ENCODE measurements at places on chromosomes 16 and 17.
A peak's percentile ranks its signal among the peaks of the same experiment; 100 is the strongest.

DNA sequence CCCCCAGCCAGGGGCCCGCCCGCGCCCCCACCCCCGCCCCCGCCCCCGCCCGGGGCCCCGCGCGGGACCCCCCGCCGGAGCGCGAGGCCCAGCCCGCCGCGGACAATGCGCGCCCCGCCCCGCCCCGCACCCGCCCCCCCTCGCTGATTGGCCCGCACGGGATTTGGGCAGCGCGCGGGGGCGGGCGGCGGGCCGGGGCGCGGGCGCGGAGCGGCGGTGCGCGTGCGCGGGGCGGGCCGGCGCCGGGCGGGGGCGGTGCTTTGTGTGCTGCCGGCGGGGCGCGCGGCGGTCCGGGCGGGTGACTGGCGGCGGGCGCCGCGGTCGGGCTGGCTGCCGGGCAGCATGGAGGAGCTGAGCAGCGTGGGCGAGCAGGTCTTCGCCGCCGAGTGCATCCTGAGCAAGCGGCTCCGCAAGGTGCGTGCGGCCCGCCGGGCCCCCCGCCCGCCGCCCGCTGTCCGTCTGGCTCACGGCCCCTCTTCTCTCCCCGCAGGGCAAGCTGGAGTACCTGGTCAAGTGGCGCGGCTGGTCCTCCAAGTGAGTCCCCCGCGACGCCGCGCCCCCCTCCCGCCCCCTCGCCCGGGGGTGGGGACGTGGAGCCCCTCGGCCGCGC is at the start of gene CBX2:
CBX2 (plus strand) TSS at position 255 of the 610 bp plus-strand sequence; CDS start at position 343, 88 bp downstream.
- DNase-seq: peak; percentile 95

DNA sequence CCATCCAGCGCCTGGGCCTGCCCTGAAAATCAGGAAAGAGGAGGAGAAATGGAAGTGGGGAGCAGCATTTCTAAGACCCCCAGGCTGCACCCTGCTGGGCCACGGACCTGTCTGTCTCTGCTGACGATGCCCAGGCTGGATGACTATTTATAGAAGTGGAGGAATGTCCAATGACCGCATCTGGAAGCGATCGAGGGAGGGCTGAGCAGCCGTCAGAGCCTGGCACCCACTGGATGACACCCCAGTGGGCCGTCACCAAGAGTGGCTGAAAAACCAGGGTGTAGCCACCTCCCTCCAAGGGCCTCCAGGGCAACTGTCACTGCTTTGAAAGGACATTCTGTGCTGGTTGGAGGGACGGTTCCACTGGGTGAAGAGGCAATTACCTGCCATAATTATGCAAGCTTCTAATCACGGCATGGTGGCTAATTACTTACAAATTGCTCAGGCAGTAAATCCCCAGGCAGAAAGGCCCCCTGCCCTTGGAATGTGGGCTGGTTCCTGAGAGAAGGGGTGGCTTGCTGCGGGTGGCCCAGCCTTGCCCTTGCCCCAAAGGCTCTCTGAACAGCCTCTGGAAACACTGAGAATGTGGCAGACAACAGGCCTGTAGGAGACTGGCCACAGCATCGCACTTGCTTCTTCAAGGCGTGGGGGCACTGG is 332.1 kb downstream of the C16orf95 start:
- no peak for DNase-seq

DNA sequence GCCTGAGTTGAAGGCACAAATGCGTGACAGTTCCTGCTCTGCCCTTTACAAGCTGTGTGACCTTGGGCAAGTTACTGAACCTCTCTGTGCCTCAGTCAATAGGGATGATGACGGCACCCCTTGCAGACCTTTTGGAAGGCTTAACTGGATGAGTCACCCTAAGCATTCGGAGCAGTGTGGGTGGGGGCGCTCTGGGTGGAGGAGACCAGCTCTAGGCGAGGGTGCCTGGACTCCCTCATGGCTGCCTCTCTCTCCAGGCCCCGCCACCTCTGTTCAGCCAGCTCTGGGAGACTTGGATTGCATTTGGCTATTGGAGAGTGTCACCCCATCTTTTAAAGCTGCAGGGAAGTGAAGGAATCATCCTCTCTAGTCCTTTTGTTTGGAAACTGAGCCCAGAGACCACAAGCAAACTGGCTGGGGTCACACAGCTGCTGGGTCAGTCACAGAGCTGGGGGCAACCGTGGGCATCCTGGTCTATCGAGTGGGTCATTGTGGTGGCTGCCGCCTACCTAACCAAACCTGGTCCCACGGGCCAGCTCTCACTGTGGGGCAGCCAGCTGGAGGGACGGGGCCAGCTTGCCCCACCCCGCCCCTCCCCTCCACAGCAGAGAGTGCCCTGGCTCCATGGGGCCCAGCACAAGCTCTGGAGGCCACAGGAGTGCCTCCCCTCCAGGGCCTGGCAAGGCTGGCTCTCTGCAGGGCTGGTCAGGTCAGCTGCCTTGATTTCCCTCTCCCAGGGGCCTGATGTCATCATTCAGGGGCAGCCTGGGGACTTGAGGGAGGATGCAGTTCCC is 20.2 kb upstream of the GSE1 start:
- DNase-seq: no peak

DNA sequence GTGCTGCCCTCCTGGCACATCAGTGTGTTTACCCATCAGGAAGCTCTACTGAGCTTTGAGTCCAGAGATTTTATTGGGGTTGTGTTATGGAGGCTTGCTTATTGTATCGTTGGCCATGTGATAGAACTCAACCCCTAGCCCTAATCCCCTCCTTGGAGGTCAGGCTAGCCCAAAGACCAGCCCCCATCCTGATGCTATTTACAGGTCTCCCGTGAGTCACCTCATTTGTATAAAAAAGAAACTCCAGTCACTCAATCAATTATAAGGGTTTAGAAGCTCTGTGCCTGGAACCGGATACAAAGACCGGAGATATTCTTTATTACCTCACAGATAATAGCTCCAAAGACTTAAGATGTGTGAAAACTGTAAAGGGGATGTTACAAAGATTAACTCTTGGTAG is 405.9 kb downstream of the CNTNAP4 start:
- DNase-seq: no peak

DNA sequence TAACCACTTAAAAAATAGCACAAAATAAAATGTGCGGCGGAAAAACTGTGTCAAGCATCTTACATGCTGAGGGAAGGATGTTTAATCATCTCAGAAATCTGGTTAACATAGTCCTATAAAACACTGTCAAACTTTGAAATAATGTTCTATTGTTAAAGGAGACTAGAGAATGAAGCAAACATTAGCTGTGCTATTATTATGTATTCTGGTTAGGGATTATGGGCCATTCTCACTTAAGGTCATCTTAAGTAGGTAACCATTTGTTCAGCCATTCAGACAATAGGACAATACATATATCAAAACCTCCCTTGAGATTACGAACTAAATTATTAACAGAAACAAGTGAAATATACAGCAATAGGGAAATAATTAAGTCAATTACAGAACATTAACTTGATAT is 24.7 kb downstream of the GRB2 start:
- DNase-seq: no peak

DNA sequence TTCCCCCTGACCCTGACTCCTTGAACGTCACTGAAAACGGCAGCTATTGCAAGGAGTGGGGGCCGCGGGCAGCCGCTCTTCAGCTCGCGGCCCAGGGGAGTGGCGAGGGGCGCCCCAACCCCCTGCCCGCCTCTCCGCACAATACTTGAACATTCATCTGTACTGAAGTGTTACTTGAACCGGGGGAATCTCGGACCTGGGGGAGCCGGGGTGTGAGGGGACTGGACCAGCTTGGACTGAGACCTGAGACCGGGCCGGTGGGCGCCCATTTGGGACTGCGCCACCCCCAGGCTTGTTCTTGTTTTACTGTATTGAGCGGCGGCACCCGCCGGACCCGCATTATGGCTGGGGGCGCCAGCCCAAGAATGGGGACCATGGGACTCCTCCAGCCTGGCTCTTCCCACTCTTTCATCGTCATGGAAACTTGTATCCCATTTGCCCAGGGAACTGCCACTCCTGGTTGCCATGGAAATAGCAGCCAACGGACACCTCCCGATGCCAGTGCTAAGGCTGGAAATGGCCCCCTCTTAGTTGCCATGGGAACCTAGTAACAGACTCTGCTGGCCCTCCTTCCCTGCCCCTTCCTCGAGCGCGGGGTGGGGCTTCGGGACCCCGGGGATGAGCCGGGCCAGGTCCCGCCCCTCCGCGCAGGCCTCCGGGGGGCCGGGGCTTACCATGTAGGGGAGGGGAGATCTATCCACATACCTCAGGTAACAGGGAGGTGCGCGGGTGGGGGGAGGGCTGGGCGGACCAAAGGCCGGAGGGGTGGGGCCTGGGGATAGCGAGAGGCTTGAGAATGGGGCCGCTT is 805 bp upstream of the ORAI3 start:
- no peak for DNase-seq

DNA sequence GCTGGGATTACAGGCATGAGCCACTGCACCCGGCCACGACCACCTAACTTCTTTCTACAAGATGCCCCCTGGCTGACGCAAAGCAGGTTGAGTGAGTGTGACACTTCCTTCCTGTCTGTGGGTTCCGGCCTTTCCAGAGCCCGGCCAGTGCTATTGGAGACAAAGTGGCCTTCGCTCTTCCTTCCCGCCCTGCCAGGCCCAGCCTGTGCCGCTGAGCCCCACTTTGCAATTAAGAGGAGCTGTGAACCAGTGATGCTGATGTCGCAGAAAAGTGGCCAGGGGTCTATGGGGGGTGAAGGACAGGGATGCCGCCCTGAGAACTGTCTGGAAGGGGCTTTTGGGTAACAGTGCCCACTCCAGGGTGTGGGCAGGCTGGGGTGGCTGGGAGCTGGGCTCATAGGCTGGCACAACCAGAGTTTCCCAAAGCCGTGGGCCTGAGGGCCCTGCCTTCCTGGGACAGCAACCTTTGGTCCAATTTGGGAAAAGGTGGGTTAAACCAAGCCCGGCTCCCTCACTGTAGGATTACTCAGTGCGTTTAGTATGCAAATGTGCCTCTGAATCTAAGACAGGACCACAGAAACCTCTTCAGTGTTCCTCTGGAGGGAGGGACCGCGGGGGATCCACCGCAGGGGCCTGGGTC is 174.9 kb downstream of the SEC14L1 start:
- no peak for DNase-seq

DNA sequence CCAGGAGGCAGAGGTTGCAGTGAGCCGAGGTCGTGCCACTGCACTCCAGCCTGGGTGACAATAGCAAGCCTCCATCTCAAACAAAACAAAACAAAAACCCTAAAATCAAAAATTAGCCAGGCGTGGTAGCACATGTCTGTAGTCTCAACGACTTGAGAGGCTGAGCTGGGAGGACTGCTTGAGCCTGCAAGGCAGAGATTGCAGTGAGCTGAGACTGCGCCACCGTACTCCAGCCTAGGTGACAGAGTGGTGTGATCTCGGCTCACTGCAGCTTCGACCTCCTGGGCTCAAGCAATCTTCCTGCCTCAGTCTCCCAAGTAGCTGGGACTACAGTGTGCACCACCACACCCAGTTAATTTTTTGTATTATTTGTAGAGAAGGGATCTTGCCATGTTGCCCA is 87.6 kb downstream of the MYH11 start:
- DNase-seq: no peak

- DNase-seq: no peak
These were observed 204.9 kb downstream of the LGALS9B start for GRCh38 chr17:20262226-20263114.

GRCh38 chr17:7435676-7436555 is 681 bp downstream of the TMEM102 start:
- DNase-seq: no peak

DNA sequence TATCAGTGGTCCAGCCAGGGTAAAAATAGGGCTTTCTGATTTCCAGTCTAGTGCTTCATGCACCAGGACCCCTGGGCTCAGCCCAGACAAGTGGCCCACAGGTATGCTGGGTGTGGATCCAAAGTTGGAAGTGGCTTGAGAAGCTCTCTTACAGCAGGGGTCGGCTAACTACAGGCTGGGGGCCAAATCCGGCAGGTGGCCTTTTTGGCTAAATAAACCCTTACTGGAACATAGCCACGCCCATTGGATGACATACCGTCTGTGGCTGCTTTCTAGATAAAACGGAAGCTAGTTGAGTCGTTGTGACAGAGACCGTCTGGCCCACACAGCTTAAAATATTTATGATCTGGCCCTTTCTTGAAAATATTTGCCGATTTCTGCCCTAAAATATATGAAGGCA is 119.0 kb upstream of the CDC42EP4 start:
- no peak for DNase-seq

GRCh38 chr17:79146562-79146961 is 71.9 kb downstream of the ENGASE start:
- DNase-seq: no peak

DNA sequence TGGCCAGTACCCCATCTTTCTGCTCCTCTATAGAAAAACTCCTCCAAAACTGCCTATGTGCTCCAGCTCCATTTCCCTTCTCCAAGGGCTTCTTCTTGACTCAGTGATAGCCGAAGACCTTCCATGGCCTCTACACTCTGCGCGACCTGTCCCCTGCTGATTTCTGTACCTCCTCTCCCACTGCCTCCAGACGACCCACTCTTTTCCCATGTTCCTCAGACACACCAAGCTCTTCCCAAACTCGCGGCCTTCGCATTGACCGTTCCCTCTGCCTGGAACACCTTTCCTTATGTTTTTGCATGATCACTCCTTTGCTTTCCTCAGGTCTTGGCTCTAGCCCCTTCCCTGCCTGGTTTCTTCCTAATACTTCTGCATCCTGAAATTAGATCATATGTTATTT is 255.6 kb upstream of the SDK2 start:
- DNase-seq: no peak

GRCh38 chr16:11138769-11139325 is 117.2 kb downstream of the SOCS1 start:
- DNase-seq: no peak

- DNase-seq: no peak
These were observed 230.6 kb downstream of the IRF8 start for GRCh38 chr16:86129541-86129940.

DNA sequence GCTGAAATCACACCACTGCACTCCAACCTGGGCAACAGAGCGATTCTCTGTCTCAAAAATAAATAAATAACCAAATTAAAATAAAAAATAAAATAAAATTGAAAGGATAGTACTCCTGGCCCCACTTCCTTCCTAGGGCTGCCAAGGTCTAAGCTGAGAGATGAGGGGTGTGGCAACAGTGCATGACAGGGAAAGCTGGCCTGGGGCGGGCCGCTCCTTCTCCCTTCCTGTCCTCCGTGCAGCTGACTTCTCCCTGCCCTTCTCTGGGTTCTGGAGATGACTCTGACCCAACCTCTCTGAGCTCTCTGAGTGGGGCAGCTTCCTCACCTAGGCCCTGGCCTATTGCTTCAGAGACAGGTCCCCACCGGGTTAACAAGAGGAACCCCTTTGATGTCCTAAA is 8.7 kb upstream of the SLC25A39 start:
- DNase-seq: no peak

- DNase-seq: no peak
These were observed 29.2 kb downstream of the TRPV3 start for GRCh38 chr17:3528403-3528851.

GRCh38 chr17:37797206-37797605 is 52.3 kb upstream of the HNF1B start:
- no peak for DNase-seq

- DNase-seq: no peak
These were observed 38.8 kb downstream of the SCPEP1 start for GRCh38 chr17:57016764-57017116.

GRCh38 chr17:57485916-57486881 is 229.9 kb downstream of the MSI2 start:
- no peak for DNase-seq
